Activated T-helper 2 cell treated with anti-CD3 and anti-CD28 coated beads, Interferon-gamma antibody, Interleukin-2, Interleukin-4, amounts not matched to agents 10 μg/mL and 5 μg/mL and 100 μg/mL, durations not matched to agents 14 hours and 24 hours and 36 hours (primary cell): ENCODE measurements at places on chromosomes 13 and 19. TPM values are rescaled to one million over a fixed set of nuclear protein-coding genes. Genes with fewer than 3 reads are reported as not detected.

- DNase-seq: no peak
- H3K4me3 ChIP-seq: no peak overlapping the region
- H3K36me3 ChIP-seq: peaks cover 4% of the 10 kb centered on the region
Measured at GRCh38 chr13:44686531-44686934, 110.4 kb upstream of the TSC22D1 start.

TNFSF9 gene
- 6.9 and 7.4 TPM in 2 replicates for total RNA-seq

GRCh38 chr13:32822771-32823170 is 193.5 kb upstream of the KL start:
- no peaks in the 10 kb centered on the region for H3K4me1 ChIP-seq
- no peak overlapping the region for H3K4me3 ChIP-seq
- peaks cover 7% of the 10 kb centered on the region for H3K27me3 ChIP-seq

GRCh38 chr13:35995136-35995535 is 136.0 kb downstream of the DCLK1 start:
- H3K27ac ChIP-seq: no peak overlapping the region
- no peaks in the 10 kb centered on the region for H3K4me1 ChIP-seq
- H3K4me3 ChIP-seq: no peak overlapping the region
- DNase-seq: no peak
- H3K36me3 ChIP-seq: no peaks in the 10 kb centered on the region

- no peak overlapping the region for H3K4me3 ChIP-seq
- DNase-seq: no peak
- no peaks in the 10 kb centered on the region for H3K27me3 ChIP-seq
- H3K4me1 ChIP-seq: peaks cover 52% of the 10 kb centered on the region
- peak overlapping the region; percentile 3 for H3K27ac ChIP-seq
- peaks cover 9% of the 10 kb centered on the region for H3K36me3 ChIP-seq
Measured at GRCh38 chr19:4376671-4376990, 23.7 kb downstream of the SH3GL1 start.

PSG6 gene
- total RNA-seq: not detected in 2 replicates

DNA sequence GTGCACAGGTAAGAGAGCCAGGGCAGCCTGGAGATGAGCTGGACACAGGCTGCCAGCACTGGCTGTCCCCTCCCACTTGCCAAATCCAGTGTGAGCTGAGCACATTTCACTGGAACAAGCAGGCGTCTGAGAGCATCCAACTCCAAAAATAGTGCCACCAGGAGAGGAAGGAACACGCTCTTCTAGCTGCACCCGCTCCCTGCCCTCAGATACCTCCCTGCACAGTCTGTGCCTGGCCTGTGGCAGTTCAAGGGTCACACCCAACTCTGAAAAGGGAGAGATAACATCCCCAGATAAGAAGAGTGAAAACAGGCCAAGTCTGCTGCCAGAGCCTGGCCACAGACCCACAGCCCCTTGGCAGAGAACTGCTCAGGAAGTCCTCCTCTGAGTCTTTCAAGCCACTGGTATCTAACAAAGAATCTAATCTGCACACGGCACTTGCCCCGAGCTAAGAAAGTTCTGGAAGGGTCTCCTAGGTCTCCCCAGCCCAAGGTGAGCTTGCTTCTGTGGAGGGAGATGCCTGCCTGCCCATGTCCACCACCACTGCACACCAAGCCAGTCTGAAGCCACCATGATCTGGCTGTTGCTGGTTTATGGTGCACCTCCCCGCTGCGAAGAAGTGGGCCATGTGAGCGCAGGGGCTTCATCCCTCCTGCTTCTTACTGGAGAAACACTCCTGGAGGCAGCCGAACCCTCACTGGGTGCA is 14.7 kb downstream of the ELL start:
- H3K36me3 ChIP-seq: no peaks in the 10 kb centered on the region
- peak overlapping the region; percentile 62 for H3K27ac ChIP-seq
- peak; percentile 33 for DNase-seq
- peaks cover 44% of the 10 kb centered on the region for H3K4me1 ChIP-seq
- peak overlapping the region; percentile 54 for H3K4me3 ChIP-seq

- no peak for DNase-seq
- H3K4me1 ChIP-seq: peaks cover 21% of the 10 kb centered on the region
- peaks cover 24% of the 10 kb centered on the region for H3K36me3 ChIP-seq
- H3K27me3 ChIP-seq: no peaks in the 10 kb centered on the region
- peak overlapping the region; percentile 1 for H3K4me3 ChIP-seq
- H3K27ac ChIP-seq: peak overlapping the region; percentile 72
Measured at GRCh38 chr13:49569993-49570689, 15.2 kb downstream of the RCBTB1 start.

- H3K27me3 ChIP-seq: no peaks in the 10 kb centered on the region
- H3K4me1 ChIP-seq: peaks cover 37% of the 10 kb centered on the region
- H3K4me3 ChIP-seq: no peak overlapping the region
- peak overlapping the region; percentile 74 for H3K27ac ChIP-seq
Measured at GRCh38 chr19:42275517-42275916, 6.5 kb downstream of the CIC start.

OR7C1 gene
- not detected in 2 replicates for total RNA-seq

- H3K4me1 ChIP-seq: peaks cover 32% of the 10 kb centered on the region
- H3K27ac ChIP-seq: peak overlapping the region; percentile 58
- H3K27me3 ChIP-seq: peaks cover 31% of the 10 kb centered on the region
- no peak for DNase-seq
Measured at GRCh38 chr19:50820549-50821247, 2.9 kb downstream of the KLK1 start.

ATP11A gene
- 72.0 and 75.2 TPM in 2 replicates for total RNA-seq

ZNF560 gene
- total RNA-seq: not detected in 2 replicates

CEACAM1 gene
- 7.1 and 8.5 TPM in 2 replicates for total RNA-seq

LIPE gene
- total RNA-seq: 33.0 and 35.2 TPM in 2 replicates

- H3K36me3 ChIP-seq: no peaks in the 10 kb centered on the region
- no peaks in the 10 kb centered on the region for H3K27me3 ChIP-seq
- H3K4me1 ChIP-seq: no peaks in the 10 kb centered on the region
Measured at GRCh38 chr13:89610331-89610730, 1737.2 kb upstream of the MIR17HG start.

GRCh38 chr13:73059460-73060250 is 850 bp downstream of the KLF5 start:
- peaks cover 6% of the 10 kb centered on the region for H3K36me3 ChIP-seq
- no peak overlapping the region for H3K27ac ChIP-seq
- peak overlapping the region; percentile 72 for H3K4me3 ChIP-seq
- H3K27me3 ChIP-seq: peaks cover 60% of the 10 kb centered on the region
- peaks cover 12% of the 10 kb centered on the region for H3K4me1 ChIP-seq

CCDC9 gene
- 34.3 and 37.5 TPM in 2 replicates for total RNA-seq

DNA sequence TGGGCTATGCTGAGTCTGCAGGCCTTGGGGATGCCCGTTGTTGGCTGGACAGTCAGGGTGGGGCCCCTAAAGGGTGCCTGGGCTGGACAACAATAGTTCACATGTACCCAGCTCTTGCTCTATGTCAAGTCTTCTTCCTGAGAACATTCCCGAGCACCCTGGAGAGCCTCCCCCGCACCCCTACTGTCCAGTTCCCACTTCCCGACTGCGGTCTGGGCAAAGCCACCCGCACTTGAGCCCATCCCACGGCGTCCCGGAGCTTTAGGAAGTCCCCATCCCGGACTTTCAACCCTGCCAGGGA is 1.1 kb upstream of the MPND start:
- no peak for DNase-seq
- H3K27ac ChIP-seq: peak overlapping the region; percentile 91
- peaks cover 10% of the 10 kb centered on the region for H3K36me3 ChIP-seq
- peaks cover 16% of the 10 kb centered on the region for H3K4me1 ChIP-seq
- peak overlapping the region; percentile 92 for H3K4me3 ChIP-seq

- peaks cover 17% of the 10 kb centered on the region for H3K36me3 ChIP-seq
- no peak for DNase-seq
- H3K4me3 ChIP-seq: no peak overlapping the region
- no peak overlapping the region for H3K27ac ChIP-seq
- no peaks in the 10 kb centered on the region for H3K4me1 ChIP-seq
Measured at GRCh38 chr19:38812009-38812840, 520 bp downstream of the LGALS4 start.

B3GNT3 gene
- total RNA-seq: not detected in 2 replicates

RELB gene
- total RNA-seq: 62.7 and 70.3 TPM in 2 replicates

GRCh38 chr19:42132030-42132628 is at the start of gene POU2F2:
POU2F2 (minus strand) TSS chr19:42132446; CDS start chr19:42132411, 35 bp downstream.
- H3K27ac ChIP-seq: peak within 1 kb of the TSS; percentile 91
- peak; percentile 82 for DNase-seq
- H3K27me3 ChIP-seq: no peaks in the 10 kb centered on the region
- peaks cover 10% of the 10 kb centered on the region for H3K36me3 ChIP-seq
- peak within 1 kb of the TSS; percentile 92 for H3K4me3 ChIP-seq

DNA sequence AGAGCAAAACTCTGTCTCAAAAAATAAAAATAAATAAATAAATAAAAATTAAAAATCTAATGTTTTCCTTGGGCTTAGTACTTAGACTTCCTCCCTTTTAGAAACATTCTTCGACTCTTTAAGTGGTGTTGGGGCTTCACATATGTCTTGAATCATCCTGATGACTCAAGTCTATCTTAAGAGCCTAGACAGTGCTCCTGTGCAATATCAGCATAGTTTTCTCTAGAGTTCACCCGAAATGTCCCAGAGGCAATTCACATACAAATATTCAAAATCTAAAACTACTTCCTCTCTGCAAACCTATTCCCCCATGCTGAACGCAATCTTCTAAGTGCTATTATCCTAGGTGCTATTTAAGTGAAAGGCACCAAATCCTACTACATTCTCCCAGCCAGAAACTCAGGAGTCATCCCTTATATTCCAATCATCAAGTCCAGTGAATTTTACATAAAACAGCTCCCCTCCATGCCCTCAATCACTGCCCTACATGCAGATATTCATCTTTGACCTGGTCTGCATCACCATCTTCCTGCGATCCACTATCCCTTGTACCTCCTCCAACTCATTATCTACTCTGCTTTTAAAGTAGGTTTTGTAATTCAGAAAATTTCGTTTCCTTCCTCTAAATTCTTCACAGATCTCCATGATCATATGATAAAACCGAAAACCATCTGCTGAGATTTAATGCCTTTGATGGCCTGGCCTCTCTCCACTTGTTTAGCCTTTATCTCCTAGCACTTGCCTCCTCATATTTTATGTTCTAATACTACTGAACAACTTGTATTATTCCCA is 102.7 kb downstream of the ELF1 start:
- H3K4me3 ChIP-seq: no peak overlapping the region
- no peaks in the 10 kb centered on the region for H3K27me3 ChIP-seq
- H3K36me3 ChIP-seq: no peaks in the 10 kb centered on the region
- no peak overlapping the region for H3K27ac ChIP-seq
- H3K4me1 ChIP-seq: peaks cover 19% of the 10 kb centered on the region

ANKRD24 gene
- total RNA-seq: 0.30 and 0.50 TPM in 2 replicates

GFY gene
- not detected in 2 replicates for total RNA-seq

DNA sequence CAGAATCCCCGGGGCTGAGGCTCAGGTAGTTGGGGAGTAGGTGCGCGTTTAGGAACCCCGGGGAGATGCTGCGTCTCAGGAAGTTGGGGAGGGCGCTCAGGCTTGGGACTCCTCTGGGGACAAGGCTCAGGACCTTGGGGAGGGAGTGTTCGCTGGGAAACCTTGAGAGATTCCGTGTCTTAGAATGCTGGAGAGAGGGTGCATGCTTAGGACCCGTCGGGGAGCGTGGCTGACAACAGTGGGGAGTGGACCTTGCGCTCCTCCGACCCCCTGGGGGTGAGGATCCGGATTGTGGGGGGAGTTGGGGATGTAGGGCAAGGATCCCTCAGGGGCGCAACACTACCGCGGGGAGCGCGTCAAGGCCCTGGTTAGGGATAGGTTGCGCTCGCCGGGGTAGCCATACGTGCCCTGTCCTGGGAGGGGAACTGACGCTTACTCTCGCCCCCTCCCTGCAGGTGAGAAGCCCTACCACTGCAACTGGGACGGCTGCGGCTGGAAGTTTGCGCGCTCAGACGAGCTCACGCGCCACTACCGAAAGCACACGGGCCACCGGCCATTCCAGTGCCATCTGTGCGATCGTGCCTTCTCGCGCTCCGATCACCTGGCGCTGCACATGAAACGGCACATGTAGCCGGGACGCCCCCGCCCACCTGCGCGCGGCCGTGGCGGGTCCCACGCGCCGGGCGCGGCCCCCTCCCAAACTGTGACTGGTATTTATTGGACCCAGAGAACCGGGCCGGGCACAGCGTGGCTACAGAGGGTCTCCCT is 2.0 kb downstream of the KLF2 start:
- peak; percentile 59 for DNase-seq
- H3K4me3 ChIP-seq: peak overlapping the region; percentile 81
- H3K36me3 ChIP-seq: peaks cover 37% of the 10 kb centered on the region
- peaks cover 27% of the 10 kb centered on the region for H3K27me3 ChIP-seq
- H3K4me1 ChIP-seq: peaks cover 54% of the 10 kb centered on the region

RDH8 gene
- not detected in 2 replicates for total RNA-seq

LRRC25 gene
- not detected in 2 replicates for total RNA-seq

GRCh38 chr19:42295342-42295741 is 6.6 kb upstream of the PRR19 start:
- no peak overlapping the region for H3K4me3 ChIP-seq
- no peaks in the 10 kb centered on the region for H3K27me3 ChIP-seq
- H3K4me1 ChIP-seq: no peaks in the 10 kb centered on the region
- DNase-seq: no peak
- no peak overlapping the region for H3K27ac ChIP-seq

GRCh38 chr19:38713227-38713649 is 31.0 kb downstream of the CAPN12 start:
- H3K27ac ChIP-seq: no peak overlapping the region
- H3K27me3 ChIP-seq: no peaks in the 10 kb centered on the region
- H3K36me3 ChIP-seq: peaks cover 53% of the 10 kb centered on the region
- DNase-seq: no peak
- no peaks in the 10 kb centered on the region for H3K4me1 ChIP-seq
- no peak overlapping the region for H3K4me3 ChIP-seq

- no peaks in the 10 kb centered on the region for H3K27me3 ChIP-seq
- H3K36me3 ChIP-seq: no peaks in the 10 kb centered on the region
- H3K4me1 ChIP-seq: no peaks in the 10 kb centered on the region
Measured at GRCh38 chr19:28424077-28424476, 788.9 kb downstream of the UQCRFS1 start.

GRCh38 chr19:50205681-50206138 is 2.3 kb downstream of the MYH14 start:
- H3K27ac ChIP-seq: no peak overlapping the region
- H3K27me3 ChIP-seq: peaks cover 28% of the 10 kb centered on the region
- no peak overlapping the region for H3K4me3 ChIP-seq
- no peak for DNase-seq
- no peaks in the 10 kb centered on the region for H3K4me1 ChIP-seq

DNA sequence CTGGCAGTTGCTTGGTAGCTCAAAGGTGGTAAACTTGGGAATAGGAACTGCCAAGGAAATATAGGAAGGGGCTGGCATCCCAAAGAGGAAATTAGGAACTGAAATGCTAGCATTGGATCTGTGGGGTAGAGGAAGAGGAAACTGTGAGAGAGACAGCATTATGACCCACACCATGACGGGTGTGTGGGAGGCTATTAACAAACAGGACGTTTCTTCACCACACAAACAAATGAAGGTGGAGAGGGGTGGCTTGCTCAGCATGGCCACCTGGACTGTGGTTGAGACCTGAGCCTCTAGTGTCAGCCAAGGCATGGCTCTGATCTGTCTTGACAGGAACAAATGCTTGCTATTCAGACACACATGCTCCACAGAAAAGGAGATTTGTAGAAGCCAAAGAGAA is 178.2 kb downstream of the B3GLCT start:
- H3K4me1 ChIP-seq: no peaks in the 10 kb centered on the region
- H3K4me3 ChIP-seq: no peak overlapping the region
- DNase-seq: no peak
- no peaks in the 10 kb centered on the region for H3K27me3 ChIP-seq
- no peaks in the 10 kb centered on the region for H3K36me3 ChIP-seq

MAP2K2 gene
- 131 and 141 TPM in 2 replicates for total RNA-seq
